ENCODE measurements at places on chromosomes 2 and 18.
A peak's percentile ranks its signal among the peaks of the same experiment; 100 is the strongest.

DNA sequence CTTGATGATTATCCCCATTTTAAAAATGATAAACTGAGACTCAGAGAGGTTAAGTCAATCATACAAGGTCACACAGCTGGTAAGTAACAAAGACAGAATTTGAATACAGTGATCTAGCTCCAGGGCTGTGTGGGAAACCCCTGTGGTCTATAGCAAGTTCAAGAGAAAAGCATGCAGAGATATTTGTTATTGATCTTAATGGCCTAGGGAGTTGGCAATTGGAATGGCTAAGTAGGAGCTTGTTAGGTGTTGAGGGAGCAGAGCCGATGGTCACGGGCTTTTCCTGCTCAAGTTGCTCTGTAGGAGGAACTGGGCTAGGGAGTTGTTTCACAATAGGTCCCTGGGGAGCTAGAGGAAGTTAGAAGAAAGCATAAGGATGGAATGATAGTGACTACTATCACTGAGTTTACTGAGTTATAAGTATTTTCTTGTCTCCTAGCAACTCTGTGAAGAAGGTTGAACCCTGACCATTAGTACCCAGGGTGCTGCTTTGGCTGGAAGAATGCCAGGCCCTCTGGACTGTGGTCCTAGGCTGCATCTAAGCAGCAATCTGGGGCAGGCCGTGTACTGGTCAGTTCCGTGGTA is 30.0 kb downstream of the RNF125 start:
- peak overlapping the region; percentile 55 for H3K27ac ChIP-seq
- H3K4me1 ChIP-seq: peaks cover 7% of the 10 kb centered on the region
- no peaks in the 10 kb centered on the region for H3K27me3 ChIP-seq
- no peak overlapping the region for H3K4me3 ChIP-seq

- peaks cover 8% of the 10 kb centered on the region for H3K27me3 ChIP-seq
- peak; percentile 75 for DNase-seq
- H3K36me3 ChIP-seq: peaks cover 7% of the 10 kb centered on the region
Observed at GRCh38 chr2:17538844-17539554, 1.5 kb upstream of the VSNL1 start.

DNA sequence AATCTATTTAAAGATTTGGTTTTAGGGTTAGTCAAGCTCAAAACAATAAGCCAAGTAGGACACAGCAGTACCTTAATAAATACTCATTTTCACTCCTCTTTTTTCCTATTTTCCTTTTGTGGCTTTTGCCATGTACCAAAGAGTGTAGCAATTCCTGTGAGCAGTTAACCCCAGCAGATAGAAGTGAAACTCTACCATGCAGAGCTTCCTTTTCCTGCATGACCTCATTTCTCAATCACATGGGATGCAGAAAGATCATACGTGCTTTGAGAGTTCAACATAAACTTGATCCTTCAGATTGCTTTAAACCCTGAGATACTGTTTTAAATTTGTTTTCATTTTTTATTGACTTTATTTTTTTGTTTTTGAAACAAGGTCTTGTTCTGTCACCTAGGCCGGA is 99.1 kb upstream of the ARHGAP15 start:
- H3K4me3 ChIP-seq: no peak overlapping the region
- no peaks in the 10 kb centered on the region for H3K36me3 ChIP-seq
- no peak for DNase-seq

GRCh38 chr2:45469314-45470099 is 141.6 kb downstream of the SRBD1 start:
- H3K4me3 ChIP-seq: no peak overlapping the region
- H3K27me3 ChIP-seq: no peaks in the 10 kb centered on the region
- peak overlapping the region; percentile 60 for H3K27ac ChIP-seq
- peaks cover 49% of the 10 kb centered on the region for H3K4me1 ChIP-seq
- H3K36me3 ChIP-seq: no peaks in the 10 kb centered on the region

DNA sequence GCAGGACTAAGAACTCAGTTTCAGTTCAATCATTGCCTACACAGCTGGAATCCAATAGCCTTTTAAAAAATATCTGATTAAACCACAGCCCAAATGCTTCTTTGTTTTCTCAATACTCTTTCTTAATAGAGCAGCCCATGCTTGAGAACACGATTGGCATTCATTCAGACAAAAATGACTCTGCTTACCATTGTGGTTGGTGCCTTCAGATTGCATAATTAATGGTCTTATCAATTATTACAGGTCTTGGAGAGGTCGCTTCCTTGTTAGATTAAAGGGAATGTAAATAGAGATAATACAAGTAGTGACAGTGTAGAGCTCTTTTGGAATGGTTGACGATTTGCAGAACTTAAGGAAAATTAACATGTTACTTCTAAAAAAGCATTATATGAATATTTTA is 107.2 kb downstream of the RNF152 start:
- H3K27me3 ChIP-seq: no peaks in the 10 kb centered on the region
- peaks cover 17% of the 10 kb centered on the region for H3K36me3 ChIP-seq
- no peak overlapping the region for H3K27ac ChIP-seq
- no peak for DNase-seq

DNA sequence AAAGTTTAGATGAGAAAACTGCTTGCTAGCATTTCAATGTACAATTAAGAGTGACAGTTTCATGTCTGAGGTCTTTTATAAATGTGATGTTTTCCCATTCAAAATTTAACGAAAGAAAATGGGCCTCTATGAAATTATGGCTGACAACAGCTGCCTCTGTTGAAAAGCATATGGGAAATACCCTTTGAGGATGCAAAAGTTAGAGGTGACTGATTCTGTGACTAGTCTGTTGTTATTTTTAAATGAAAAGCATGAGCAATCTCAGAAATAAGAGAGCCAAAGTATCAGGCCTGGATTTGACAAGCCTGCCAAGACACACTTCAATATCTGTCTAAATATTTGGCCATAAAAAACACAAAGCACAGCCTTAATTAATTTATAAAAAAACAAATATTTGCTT is 580.8 kb downstream of the ERBB4 start:
- no peak for DNase-seq
- H3K27ac ChIP-seq: no peak overlapping the region
- H3K36me3 ChIP-seq: no peaks in the 10 kb centered on the region
- H3K4me1 ChIP-seq: no peaks in the 10 kb centered on the region
- no peak overlapping the region for H3K4me3 ChIP-seq

DNA sequence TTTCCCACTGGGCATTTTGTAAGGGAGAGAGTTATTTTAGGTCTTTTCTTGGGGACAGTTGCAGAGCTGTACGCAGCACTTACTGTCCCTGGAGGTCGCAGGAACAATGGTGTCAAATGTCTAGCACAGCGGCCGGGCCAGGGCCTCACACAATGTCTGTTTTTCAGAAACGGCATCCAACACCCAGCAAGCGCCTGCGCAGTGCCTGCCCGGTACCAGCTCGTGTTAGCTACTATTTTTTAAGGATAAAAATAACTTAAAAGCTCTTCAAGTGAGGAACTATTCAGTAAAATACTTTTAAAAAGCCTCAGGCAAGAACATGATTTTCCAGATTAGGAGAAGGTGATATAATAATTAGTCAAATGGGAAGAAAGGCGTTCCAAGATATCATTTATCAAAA is 90.0 kb downstream of the MBP start:
- no peak for DNase-seq
- no peaks in the 10 kb centered on the region for H3K36me3 ChIP-seq
- no peak overlapping the region for H3K4me3 ChIP-seq
- H3K27ac ChIP-seq: no peak overlapping the region
- H3K4me1 ChIP-seq: peaks cover 11% of the 10 kb centered on the region

- H3K36me3 ChIP-seq: peaks cover 20% of the 10 kb centered on the region
- H3K4me1 ChIP-seq: peaks cover 7% of the 10 kb centered on the region
- no peak overlapping the region for H3K27ac ChIP-seq
Observed at GRCh38 chr18:2258954-2259353, 312.4 kb downstream of the METTL4 start.

DNA sequence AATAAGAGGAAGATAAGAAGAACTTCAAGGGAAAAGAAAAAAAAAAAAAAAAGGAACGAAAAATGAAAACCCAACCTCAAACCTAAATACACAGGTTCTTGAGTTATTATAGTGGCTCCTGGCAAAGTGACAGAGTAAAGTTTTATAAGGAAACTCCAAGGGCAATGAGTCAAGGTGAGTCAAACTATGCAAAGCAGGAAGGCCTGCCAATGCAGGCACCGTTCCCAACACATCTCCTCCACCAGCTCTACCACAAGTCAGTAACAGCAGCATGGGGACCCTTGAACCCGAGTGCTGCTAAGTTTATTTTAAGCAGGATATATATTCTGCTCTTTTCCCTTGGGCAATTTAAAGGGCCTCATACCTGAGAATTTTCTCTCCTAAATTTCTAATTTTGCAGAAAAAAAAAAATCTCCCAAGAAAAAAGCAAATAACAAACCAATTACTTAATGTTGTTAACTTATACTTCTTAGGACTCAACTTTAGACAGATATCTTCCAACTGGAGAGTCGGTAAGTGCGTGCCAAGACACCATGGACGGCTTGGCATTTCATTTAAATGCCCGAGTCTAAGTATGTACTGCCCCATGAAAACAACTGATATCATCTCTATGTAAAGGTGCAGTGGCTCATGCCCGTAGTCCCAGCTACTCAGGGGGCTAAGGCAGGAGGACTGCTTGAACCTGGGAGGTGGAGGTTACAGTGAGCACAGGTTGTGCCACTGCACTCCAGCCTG is 75.7 kb upstream of the TFCP2L1 start:
- H3K4me1 ChIP-seq: no peaks in the 10 kb centered on the region
- no peak overlapping the region for H3K4me3 ChIP-seq
- H3K27ac ChIP-seq: no peak overlapping the region
- H3K27me3 ChIP-seq: no peaks in the 10 kb centered on the region

- no peaks in the 10 kb centered on the region for H3K27me3 ChIP-seq
- H3K4me1 ChIP-seq: peaks cover 12% of the 10 kb centered on the region
- H3K27ac ChIP-seq: peak overlapping the region; percentile 15
- no peak for DNase-seq
- H3K4me3 ChIP-seq: no peak overlapping the region
- peaks cover 5% of the 10 kb centered on the region for H3K36me3 ChIP-seq
Observed at GRCh38 chr18:34773378-34773777, 63.3 kb downstream of the DTNA start.

DNA sequence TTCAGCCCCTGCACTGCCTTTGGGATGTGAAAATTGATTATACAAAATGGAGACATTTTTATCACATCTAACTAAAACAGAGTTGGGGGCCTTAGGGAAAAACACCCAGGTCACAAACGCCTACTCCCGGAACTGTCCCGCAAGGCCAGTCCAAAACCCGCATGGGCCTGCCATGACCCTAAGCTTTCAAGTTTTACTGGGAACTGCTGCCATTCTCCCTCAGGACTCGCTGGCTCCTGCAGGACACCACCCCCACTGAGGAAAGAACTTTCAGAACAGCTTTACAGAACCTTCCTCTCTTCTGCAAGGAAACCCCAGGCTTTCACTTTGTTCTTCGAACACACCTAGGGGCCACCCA is 320.4 kb upstream of the HS6ST1 start:
- H3K36me3 ChIP-seq: no peaks in the 10 kb centered on the region
- H3K4me1 ChIP-seq: peaks cover 80% of the 10 kb centered on the region
- H3K4me3 ChIP-seq: no peak overlapping the region
- no peak for DNase-seq
- peak overlapping the region; percentile 99 for H3K27ac ChIP-seq

DNA sequence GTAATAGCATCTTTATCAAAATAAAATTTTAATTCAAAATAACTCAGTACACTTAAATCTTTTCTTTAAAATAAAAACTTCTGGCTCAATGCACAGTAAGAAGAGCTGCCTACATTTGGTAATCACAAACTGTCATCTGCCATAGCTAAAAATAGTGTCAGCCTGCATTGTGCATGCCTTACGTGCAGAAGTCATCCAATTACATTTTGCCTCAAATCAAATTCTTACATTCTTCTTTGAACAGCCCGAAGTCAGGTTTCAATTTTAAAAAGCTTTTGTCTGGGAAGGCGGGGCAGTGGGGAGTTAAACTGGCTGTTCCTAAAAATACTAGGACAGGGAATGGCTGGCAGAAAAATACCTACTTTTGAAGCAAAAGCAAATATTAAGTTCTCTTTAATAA is 51.1 kb downstream of the RTN4 start:
- peaks cover 41% of the 10 kb centered on the region for H3K4me1 ChIP-seq
- H3K4me3 ChIP-seq: no peak overlapping the region
- H3K27ac ChIP-seq: no peak overlapping the region

DNA sequence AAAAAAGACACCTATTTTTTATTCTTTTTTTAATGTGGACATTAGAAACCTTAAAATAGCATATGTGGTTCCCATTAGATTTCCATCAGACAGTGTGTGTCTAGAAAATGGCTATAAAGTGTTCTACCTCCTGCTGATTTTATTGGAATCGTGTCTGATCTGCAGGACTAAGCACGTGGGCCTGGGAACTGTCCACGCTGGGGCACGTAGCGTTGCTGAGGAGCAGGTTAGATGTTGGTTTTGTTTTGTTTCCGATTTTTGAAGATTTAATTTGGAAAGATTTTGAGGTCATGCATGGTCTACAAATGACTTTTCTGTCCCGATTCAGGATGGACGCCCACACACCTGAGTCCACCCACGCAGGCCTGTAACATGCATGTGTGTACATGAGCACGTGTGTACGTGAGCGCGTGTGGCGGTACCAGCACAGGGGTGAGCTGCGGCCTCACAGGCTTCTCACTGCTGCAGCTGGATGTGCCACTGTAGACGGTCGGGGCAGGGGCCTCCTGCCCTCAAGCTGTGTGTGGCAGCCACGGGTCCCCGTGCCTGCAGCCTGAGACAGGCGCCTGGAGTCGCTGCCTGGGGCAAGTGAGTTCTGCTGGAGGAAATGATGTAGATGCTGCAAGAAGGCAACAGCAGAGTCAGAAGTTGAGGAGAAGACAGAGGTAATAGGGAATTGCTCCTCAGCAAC is 99.7 kb upstream of the CTDP1 start:
- H3K36me3 ChIP-seq: no peaks in the 10 kb centered on the region
- H3K27ac ChIP-seq: peak overlapping the region; percentile 41
- DNase-seq: no peak
- no peaks in the 10 kb centered on the region for H3K27me3 ChIP-seq
- H3K4me1 ChIP-seq: peaks cover 4% of the 10 kb centered on the region
- no peak overlapping the region for H3K4me3 ChIP-seq

- no peak for DNase-seq
- no peak overlapping the region for H3K4me3 ChIP-seq
- H3K27me3 ChIP-seq: 0 out of 2 replicates have a peak, but pooled peaks cover 5% of the 10 kb centered on the region
- peaks cover 3% of the 10 kb centered on the region for H3K36me3 ChIP-seq
- H3K27ac ChIP-seq: no peak overlapping the region
Observed at GRCh38 chr18:3321133-3321812, 59.3 kb downstream of the MYL12B start.

GRCh38 chr18:68482815-68483214 is 232.1 kb downstream of the TMX3 start:
- no peak for DNase-seq
- peaks cover 7% of the 10 kb centered on the region for H3K36me3 ChIP-seq
- H3K4me1 ChIP-seq: peaks cover 4% of the 10 kb centered on the region
- no peak overlapping the region for H3K27ac ChIP-seq
- H3K27me3 ChIP-seq: no peaks in the 10 kb centered on the region

- H3K36me3 ChIP-seq: peaks cover 38% of the 10 kb centered on the region
- H3K27ac ChIP-seq: no peak overlapping the region
- H3K4me1 ChIP-seq: no peaks in the 10 kb centered on the region
- no peak for DNase-seq
- H3K4me3 ChIP-seq: no peak overlapping the region
Observed at GRCh38 chr2:53715568-53715967, 52.0 kb upstream of the CHAC2 start.

- no peak for DNase-seq
- H3K4me3 ChIP-seq: no peak overlapping the region
- no peak overlapping the region for H3K27ac ChIP-seq
- H3K27me3 ChIP-seq: no peaks in the 10 kb centered on the region
- H3K4me1 ChIP-seq: peaks cover 4% of the 10 kb centered on the region
Observed at GRCh38 chr2:129165006-129165405, 814.5 kb upstream of the RAB6C start.

All from WTC11 (cell line).